ENCODE measurements at places on chromosomes 7 and 10. TPM values are rescaled to one million over a fixed set of nuclear protein-coding genes. Genes with fewer than 3 reads are reported as not detected.

The ENTPD7 gene
- total RNA-seq: 26.6 TPM

The AKR1C4 gene
- total RNA-seq: not detected

The GIMAP6 gene
- total RNA-seq: not detected

The PALD1 gene
- total RNA-seq: 13.7 TPM

The FAM13C gene
- total RNA-seq: 2.5 TPM

The METTL27 gene
- total RNA-seq: 20.9 TPM

- DNase-seq: no peak
Measured at GRCh38 chr10:132798876-132799275, 12.9 kb upstream of the NKX6-2 start.

- peak; percentile 80 for DNase-seq
Measured at GRCh38 chr10:43292755-43293676, 26.2 kb upstream of the RASGEF1A start.

- DNase-seq: no peak
Measured at GRCh38 chr10:71645185-71645584, 74.4 kb downstream of the C10orf105 start.

GRCh38 chr7:44287488-44288380 lies 37.7 kb downstream of the CAMK2B start:
- DNase-seq: peak; percentile 24

GRCh38 chr10:79316671-79317431 lies 30.4 kb upstream of the PPIF start:
- no peak for DNase-seq

- no peak for DNase-seq
Measured at GRCh38 chr7:97430006-97430405, 301.9 kb upstream of the TAC1 start.

- peak; percentile 42 for DNase-seq
Measured at GRCh38 chr7:11833431-11833830, 1.4 kb upstream of the THSD7A start.

DNA sequence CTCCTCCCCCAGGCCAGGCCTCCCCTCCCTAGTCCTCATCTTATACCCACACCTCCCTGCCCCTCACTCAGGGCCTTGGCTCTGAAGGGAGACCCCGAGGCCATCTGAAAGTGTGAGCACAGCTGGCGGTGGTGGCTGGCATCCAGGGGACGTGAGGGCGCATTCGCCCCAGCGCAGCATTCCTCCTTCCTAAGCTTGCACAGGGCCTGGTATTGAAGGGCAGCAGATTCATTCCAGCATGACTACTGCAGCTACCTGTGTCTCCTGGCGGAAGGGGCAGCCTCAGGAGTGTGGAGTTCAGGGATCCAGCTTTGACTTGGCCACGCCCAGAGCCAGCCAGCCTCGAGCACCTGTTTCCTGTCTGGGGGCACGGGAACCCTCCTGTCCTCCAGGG lies 72.6 kb downstream of the PARP12 start:
- DNase-seq: no peak

DNA sequence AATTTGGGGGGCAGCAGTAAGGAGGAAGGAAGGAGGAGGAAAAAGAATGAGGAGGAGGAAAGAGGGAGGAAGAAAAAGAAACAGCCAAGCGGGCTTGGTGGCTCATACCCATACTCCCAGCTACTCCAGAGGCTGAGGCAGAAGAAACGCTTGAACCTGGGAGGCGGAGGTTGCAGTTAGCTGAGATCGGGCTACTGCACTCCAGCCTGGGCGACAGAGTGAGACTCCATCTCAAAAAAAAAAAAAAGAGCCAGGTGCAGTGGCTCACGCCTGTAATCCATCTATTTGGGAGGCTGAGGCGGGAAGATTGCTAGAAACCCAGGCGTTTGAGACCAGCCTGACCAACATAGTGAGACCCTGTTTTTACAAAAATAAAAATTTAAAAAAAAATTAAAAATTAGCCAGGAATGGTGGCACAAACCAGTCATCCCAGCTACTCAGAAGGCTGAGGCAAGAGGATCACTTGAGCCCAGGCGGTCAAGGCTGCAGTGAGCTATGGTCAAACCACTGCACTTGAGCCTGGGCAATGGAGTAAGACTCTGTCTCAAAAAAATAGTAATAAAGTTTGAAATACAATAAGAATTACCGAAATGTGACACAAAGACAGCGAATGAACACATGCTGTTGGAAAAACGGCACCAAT lies 14.1 kb upstream of the CRCP start:
- DNase-seq: no peak

GRCh38 chr7:141722529-141722928 lies 14.4 kb downstream of the WEE2 start:
- DNase-seq: no peak

DNA sequence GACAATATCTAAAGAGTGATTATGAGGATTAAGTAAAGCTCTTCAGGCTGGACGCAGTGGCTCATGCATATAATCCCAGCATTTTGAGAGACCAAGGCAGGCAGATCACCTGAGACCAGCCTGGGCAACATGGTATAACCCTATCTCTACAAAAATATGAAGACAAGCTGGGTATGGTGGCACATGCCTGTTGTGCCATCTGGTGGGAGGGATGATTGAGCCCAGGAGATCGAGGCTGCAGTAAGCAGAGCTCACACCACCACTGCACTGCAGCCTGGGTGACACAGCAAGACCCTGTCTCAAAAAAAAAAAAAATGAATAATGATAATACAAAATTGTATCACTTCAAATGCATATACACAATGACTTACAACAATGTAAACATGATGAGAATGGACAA lies 195.6 kb upstream of the AUTS2 start:
- no peak for DNase-seq

All from endodermal cell (in vitro differentiated cells).